Cardiac fibroblast (primary cell): ENCODE measurements at places on chromosomes 12 and 14.
A peak's percentile ranks its signal among the peaks of the same experiment; 100 is the strongest.

GRCh38 chr14:103103461-103104388 is 9.2 kb downstream of the EXOC3L4 start:
- DNase-seq = peak; percentile 79

DNA sequence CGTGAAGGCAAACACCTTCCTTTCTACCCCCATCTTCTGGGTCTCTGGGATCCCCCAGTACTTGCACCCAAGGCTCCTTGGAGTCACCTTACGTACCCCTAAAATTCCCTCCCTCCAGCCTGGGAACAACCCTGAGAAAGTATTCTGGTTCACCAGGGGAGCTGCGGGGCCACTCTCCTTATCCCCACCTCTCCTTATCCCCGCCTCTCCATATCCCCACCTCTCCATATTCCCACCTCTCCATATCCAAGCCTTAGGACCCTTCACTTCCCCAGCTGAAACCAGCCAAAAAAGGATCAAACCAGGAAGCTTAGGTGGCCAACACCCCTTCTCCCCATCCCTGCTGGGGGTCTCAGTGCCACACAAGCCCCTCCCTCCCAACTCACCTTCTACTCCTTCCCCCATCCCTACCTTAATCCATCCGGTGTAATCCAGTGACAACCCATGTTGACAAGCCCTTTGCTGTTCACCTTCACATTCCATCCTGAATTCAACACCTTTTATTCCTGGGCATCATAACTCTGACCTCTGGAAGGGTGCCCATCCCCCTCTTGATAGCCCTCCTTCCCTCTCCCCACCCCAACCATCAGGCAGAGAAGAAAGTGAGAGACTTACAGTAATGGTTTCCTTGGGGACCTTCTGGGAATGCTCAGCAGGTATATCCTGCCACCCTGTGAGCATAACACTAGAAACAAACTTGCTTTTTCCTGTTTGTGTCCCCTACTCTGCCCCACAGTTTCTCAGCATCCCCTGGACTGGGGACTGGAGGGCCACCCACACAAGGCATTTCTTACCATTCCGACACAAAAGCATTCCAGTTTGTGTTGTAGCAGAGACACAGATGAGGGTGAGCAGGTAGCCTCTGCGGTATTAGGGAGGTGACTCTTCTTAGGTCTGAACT is 1.6 kb upstream of the MSI1 start:
- no peak for DNase-seq

DNA sequence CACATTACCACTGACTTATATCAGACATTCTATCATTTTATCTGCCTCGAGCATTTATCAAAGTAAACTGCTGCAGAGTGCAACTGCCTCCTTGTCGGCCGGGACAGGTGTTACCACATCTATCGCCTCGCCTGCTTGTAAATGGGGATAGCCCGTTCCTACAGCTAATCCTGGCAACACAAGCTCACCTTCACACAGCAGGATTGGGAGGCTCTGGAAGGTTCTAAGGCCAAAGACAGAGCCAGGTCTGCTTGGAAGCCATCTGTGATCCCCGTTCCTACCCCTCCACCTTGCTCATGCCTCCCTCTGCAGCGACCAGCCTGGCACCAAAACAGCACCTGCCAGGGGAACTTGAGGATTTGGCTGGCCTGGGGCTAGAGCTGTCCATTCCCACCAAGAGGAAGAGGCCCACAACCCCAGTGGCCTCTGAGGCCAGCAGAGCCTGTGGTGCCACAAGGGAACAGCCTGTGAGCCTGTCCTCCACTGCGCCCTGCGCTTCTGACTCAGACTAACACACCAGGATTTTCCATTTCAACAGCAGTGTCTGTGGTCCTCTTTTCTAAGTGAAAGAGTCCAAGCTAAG is 114.8 kb upstream of the DIO3 start:
- DNase-seq = no peak

DNA sequence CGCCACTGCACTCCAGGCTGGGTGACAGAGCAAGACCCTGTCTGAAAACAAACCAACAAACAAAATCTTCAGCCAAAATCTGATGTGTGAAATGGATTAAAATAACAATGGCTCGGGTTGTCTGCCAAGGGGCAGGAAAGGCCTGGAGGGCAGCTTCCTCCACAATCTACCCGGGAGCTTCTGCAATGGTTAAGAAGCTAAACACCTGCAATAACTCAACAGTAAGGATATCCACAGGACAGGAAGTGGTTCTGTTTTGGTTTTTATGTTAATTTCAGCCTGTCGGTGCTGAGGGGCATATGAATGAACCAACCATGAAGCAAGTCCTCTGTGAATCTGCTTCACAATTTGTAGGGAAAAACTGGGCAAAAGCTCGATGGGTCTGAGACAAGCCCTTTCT is 34.4 kb downstream of the RAD52 start:
- no peak for DNase-seq

DNA sequence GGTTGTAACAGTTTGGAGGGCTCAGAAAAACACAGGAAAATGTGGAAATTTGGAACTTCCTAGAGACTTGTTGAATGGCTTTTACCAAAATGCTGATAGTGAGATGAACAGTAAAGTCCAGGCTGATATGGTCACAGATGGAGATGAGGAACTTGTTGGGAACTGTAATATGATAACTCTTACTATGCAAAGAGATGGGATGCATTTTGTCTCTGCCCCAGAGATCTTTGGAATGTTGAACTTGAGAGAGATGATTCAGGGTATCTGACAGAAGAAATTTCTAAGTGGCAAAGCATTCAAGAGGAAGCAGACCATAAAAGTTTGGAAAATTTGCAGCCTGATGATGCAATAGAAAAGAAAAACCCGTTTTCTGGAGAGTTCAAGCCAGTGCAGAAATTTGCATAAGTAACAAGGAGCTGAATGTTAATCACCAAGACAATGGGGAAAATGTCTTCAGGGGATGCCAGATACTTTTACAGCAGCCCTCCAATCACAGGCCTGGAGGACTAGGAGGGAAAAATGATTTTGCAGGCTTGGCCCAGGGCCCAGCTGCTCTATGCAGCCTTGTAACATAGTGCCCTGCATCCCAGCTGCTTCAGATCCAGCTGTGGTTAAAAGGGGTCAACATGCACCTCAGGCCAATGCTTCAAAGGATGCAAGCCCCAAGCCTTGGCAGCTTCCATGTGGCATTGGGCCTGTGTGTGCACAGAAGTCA is 572.7 kb upstream of the ATP2B1 start:
- no peak for DNase-seq
